ENCODE measurements at places on chromosomes 2 and 18.

DNA sequence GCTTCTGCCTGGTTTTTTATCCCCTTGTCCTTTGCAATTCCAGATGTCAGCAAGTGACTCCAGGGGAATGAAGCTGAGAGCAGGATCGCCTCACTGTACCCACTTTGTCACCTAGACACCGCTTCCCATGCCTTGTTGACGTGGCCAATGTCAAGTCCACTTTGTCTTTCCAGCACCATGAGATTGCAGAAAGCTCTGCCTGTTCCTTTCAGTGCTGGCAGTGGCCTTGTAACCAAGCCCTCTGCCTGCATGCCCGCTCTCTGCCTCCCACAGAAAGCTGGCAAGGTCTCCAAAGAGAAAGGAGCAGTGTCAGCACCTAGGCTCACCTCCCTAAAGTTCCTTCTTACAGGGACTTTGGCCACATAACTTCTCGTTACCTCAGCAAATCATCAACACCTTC lies 282.2 kb upstream of the ST6GAL2 start:
- no peak for DNase-seq

DNA sequence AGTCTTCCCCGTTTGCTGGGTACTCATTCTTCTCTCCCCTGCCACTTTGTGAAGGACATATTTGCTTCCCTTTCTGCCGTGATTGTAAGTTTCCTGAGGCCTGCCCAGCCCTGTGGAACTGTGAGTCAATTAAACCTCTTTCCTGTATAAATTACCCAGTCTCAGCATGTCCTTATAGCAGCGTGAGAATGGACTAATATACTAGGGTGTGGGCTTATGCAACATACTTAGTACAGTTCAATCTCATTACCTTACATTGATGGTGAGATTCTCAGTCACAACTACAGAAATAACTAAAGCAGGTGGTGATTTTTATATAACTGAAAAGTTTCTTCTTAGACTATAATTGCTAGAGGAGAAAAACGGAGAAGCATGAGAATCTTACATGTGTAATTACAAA lies 237.9 kb upstream of the MMADHC start:
- DNase-seq, result no peak

DNA sequence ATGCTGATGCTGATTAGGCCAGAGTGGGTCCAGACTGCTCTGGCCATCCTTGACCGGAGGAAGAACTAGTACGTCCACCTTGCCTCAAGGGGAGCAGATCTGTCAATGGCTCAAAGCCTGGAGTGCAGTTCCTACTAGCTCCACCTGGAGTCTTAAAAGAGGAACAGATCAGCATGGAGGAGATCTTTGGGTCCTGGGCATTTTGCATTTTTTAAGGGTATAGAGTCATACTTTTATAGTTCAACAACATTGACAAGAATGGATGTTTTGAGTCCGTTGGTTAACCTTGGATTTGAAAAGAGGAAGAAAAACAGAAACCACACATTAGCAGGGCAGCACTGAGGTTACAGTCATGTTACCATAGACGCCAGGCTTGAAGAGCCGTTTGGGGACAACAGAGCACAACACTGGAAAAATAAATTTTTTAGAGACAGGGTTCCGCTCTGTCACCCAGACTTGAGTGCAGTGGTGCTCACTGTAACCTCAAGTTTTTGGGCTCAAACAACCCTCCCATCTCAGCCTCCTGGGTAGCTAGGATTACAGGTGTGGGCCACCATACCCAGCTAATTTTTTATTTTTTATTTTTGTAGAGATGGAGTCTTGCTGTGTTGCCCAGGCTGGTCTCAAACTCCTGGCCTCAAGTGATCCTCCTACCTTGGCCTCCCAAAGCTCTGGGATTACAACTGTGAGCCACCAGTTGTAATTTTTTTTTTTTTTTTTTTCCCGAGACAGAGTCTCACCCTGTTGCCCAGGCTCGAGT lies 78.5 kb downstream of the PRKCE start:
- DNase-seq, result peak; percentile 18

- DNase-seq, result no peak
Observed at GRCh38 chr18:56097621-56098020, 509.6 kb upstream of the TCF4 start.

GRCh38 chr2:30463535-30463934 lies 16.5 kb downstream of the LCLAT1 start:
- no peak for DNase-seq

DNA sequence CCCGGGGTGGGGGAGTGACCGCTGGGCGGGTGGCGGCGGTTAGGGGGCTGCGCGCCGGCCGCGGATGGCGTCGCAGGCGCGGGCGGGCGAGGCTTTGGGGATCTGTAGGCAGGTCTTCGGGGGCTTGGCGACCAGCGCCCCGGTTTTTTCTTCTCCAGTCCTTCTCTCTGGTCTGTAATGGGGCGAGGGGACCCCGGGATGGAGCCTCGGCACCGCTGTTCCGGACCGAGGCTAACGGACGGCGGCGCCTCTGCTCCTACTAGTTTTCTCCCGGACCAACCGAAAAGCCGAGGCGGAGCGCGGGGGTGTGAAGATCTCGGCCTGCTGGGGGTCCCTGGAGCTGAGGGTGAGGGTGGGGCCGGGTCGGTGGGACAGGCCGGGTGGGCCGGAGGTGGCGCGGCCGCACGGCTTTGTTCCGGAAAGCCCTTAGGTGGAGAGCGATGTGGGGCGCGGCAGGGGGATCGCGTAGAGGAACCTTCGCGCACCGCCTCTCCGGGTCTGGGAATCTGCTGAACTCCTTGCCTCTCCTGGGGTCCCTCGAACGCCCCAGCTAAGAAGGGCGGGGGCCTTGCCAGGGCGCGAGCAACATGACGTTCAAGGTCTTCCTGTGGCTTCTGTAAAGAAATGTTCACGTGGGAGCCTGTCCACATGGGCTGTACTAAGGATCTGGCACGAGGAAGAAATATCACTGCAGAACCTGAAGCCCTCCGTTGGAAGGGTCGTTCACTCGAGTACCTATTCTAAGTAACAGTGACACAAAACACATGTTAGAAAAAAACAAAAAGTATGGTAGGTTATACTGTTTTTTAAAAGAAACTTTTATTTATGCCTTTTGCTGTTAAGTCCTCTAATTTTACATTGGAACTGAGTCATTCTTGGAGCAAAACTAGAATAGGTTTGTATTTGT lies 861 bp downstream of the SLC39A10 start:
- DNase-seq, result peak; percentile 83

- DNase-seq, result no peak
Observed at GRCh38 chr2:109457794-109458193, 156.0 kb downstream of the SEPTIN10 start.

DNA sequence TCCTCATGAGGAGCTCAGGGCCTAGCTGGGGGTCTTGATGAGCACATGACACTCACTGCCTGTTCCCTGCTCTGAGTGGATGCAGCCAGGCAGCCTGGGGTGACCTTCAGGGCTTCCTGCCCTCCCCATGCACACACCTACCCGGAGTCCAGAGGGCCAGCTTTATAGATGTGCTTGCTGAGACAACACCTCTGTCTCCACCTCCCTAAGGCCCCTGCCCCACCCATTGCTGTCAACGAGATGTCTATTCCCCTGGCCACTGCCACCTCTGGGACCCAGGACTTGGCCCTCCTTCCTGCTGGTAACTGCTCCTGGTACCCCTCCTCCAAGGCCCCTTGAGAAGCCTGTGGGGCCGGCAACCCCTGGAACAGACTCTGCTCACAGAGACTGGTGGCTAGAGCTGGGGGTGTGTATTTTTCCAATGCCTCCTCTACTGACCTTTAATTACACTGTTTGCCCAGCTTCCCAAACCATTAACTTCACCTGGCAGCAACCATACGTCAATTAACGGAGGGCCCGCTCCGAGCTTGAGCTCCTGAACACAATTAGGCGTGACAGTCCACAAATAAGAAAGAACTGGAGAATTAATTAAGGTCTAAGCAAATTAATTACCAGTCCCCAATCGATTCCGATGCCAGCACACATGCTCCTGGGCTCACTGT lies 66.3 kb downstream of the EMX1 start:
- DNase-seq, result no peak

DNA sequence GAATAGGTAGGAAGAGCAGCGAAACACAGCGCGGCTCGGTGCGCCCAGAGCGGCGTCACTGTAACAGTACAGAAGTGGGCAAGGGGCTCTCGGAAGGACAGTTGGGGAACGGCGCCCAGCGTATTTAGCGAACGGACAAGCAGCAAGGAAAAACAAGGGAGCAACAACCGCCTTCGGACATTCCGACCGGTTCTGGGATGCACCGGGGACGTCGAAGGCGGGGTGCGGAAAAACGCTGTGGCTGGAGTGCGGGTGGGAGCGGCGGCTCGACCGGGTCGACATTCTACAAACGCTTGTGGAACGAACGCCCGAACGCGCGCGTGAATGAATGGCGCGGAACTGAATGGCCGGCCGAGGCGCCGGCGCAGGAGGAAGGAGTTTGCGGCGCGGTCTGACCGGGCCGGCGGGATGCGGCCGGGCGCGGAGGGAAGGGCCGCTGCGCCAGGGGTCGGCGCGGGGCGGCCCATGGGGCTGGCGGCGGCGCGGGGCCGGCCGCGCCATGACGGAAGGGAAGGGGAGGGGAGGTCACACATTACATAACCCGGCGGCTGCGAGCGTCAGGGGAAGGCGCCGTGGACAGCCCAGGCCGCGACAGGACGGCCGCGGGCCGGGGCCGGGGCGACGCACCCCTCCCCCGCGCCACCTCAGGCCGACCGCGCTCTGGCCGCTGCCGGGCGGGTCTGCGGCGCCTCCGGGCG lies 605 bp downstream of the REV1 start:
- peak; percentile 62 for DNase-seq

GRCh38 chr2:96954011-96954846 lies 32.2 kb downstream of the FAM178B start:
- DNase-seq, result peak; percentile 26

DNA sequence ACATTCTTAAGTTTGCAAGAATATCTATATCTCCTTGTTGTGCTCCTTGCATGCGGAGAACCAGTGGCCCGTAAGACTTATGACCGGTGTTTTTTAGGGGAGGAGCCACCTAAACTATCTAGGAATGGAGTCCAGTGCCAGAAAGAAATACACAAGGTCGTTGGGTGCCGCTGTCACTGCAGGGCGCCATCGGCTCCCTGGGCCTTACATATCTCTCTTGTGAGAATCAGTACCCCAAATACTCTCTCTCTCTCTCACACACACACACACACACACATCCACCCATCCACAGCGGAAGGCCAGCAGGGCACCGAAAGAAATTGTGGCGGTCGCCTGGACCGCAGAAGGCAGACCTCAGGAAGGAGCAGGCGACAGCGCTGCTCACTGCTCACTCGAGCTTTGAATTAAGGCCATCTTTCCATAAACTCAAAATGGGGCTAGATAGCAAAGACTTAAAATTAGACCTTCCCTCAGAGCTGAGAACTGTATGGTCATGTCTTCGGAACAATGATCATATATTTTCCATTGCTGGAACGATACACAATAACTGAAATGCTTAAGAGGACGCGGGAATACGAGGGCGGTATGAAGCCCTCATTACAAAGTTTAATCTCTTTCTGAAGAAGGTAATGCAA lies 10.4 kb downstream of the NR4A2 start:
- peak; percentile 54 for DNase-seq

- DNase-seq, result peak; percentile 86
Observed at GRCh38 chr2:120177001-120177621, 46.1 kb downstream of the TMEM185B start.

- DNase-seq, result no peak
Observed at GRCh38 chr2:20168048-20168726, 56.7 kb downstream of the SDC1 start.

- DNase-seq, result no peak
Observed at GRCh38 chr2:16745466-16745865, 79.8 kb upstream of the CYRIA start.

DNA sequence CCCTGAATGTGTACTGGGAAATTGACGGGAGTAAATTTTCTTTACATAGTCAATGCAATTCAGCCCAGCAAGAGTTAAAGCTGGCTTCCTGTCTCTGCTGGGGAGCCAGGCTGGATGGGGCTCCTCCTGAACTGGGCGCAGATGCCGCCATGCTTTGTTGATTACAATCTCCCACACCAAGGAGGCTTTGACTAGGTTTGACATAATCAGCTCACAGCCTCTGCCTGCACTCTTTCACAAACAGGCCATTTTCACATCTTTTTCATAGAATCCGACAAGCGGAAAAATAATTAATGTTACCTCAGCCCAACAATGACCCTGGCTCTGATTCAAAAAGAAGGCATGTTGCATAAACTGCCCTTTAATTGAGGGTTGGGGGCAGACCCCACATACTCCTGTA lies 54.3 kb downstream of the FOXI3 start:
- DNase-seq, result no peak

DNA sequence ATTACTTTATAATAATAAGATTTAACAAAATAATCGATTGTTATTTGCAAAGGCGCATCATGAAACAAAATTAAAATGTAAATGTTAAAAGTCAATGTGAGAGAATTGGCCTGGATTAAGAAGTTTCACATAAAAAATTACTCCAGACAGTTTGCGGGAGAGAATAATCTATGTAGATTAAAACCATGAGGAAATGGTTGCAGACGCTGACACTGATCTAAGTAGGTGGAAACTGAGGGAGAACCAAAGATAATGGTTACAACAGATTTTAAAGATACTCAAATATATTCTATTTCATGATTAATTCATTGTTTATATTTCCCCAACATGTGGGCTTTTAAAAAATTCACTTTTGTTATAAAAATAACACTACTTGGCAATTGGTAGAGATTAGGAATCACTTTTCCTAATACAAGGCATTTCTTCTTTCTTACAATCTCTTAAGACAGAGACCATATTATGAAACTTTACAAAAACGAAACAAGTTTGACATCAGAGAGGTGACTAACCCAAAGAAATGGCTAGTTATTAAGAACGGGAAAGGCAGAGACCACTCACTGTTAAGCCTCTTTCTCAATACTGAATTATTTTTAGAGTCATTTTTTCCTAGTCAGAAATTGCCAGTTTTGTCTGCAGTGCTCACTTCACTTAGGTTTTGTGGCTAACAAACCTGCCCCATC lies 1.6 kb downstream of the KANSL1L start:
- peak; percentile 23 for DNase-seq

DNA sequence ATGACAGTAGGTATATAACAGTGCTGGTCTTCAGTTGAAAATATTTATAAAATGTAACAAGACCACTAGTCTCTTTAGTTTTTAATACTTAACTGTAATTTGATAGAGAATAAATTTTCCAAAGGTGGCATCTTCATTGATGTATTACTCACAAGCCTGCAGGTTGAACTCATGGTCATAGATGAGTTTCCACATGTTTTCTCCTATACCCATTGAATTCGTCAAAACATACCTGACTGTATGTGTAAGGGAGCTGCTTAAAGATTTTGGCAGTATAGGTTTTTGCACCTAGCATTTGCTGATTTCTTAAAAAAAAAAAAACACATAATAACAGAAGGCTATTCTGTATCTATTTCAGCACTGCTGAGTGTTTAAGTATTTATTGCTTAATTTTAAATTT lies 112.9 kb downstream of the FMNL2 start:
- no peak for DNase-seq

GRCh38 chr2:173964565-173965371 lies 405 bp downstream of the SP3 start:
- peak; percentile 90 for DNase-seq

GRCh38 chr2:42547014-42547413 lies 21.4 kb upstream of the MTA3 start:
- no peak for DNase-seq

DNA sequence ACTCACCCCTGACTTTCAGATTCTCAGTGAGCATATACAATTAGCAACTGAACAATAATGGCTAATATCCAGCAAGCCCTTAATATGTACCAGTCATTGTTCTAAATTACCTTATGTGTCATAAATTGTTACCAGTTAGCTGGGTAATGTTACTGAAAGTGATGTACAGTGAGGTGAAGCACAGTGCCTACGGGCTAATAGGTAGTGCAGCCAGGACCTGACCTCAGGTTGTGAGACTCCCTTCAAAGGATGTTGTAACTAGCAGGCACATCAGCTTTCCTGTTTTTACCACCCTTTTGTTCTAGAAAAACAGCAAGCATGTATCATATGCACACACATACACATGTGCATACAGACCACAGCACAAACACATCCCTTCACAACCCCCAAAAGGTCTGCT lies 258.3 kb downstream of the PHLPP1 start:
- DNase-seq, result no peak

All from CD4-positive, alpha-beta T cell treated with Interleukin-17A for 1 hour (primary cell).